DMS53 (cell line): ENCODE measurements at places on chromosomes 7 and 10.

- DNase-seq: peak; percentile 76
These were observed 64.0 kb downstream of the CSGALNACT2 start for GRCh38 chr10:43202224-43202656.

- no peak for DNase-seq
These were observed 13.0 kb upstream of the CALU start for GRCh38 chr7:128726059-128726736.

- no peak for DNase-seq
These were observed 124.1 kb downstream of the PTPN20 start for GRCh38 chr10:47035171-47035818.

GRCh38 chr10:31120961-31121685 lies 89.5 kb upstream of the ZNF438 start:
- no peak for DNase-seq

- DNase-seq: no peak
These were observed 67.8 kb downstream of the ABI1 start for GRCh38 chr10:26792758-26793495.

- DNase-seq: no peak
These were observed 43.3 kb upstream of the ANLN start for GRCh38 chr7:36346260-36346831.

DNA sequence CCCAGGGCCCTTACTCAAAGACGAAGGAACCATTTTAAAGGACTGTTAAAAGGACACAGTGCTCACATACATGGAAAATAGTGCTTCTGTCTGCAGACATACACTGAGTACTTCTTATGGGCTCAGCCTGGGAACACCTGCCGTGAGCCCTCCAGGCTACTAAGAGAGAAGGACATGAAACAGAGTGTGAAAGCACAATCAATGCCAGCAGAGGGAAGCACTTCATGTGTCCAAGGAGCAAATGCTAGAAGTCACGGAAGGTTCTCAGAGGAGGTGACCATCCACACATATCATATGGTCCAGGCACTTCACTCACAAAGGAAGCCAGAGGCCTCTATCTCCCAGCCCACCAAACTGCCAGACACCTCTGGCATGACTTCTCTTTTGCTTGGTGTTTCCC lies 15.5 kb downstream of the ELMO1 start:
- peak; percentile 25 for DNase-seq

GRCh38 chr10:61933859-61934555 lies 32.5 kb downstream of the ARID5B start:
- DNase-seq: no peak

DNA sequence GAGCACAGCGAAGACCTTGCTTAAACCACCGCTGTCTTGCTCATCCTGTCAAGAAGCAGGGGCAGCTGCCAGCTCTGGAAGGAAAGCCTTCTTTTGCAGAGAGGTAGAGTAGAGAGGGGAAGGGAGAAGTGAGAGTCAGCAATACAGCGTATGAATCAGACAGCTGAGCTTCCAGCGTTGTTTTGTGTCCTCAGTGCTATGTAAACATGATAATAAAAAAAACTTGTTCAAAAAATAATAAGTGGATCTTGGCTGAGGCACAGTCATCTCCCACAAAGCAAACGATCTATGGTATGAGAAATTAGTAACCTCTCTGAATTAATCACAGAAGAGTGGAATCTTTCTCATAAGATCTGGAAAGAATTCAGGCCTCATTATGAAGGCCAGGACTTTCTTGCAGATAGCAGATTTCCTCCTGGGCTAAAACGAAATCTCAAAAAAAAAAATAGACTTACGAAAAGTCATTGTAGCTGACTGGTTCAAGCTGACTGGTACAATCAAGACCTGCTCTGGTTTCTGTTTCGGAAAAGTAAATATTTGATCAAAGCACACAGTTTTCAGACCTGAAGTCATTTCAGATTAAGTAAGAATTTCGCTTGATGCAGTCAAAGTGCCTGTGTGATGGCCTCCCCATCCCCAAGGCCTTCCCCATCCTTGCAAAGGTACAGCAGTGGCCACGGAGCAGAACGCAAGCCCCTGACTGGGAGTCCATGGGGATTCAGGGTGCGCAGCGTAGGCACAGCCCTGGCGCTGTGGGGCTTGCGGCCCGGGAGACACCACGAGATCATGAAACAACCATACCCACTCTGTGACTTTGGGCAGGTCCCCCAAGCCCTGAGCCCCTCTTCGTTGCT lies 29.4 kb downstream of the CHST15 start:
- DNase-seq: peak; percentile 38

DNA sequence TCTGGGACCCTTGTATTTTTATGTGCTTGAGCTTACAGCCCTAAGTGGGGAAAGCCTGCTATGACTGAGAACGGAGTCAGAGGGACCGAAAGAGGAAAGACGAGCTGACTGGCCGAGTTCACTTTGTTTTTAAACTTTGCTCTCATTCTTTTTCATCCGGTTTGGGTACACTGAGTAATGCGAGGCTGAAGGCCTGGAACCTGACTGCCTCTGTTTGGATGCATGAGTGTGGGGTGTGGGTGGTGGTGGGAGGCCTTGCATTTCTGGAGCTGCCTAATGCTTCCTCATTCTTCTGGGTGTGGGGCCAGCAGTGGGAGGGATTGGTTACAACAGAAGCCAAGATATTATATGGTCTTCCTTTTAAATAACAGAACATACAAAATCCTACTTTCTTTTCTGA lies 155.5 kb downstream of the BUB3 start:
- no peak for DNase-seq

- DNase-seq: no peak
These were observed 131.8 kb upstream of the PALS2 start for GRCh38 chr7:24441314-24442027.

DNA sequence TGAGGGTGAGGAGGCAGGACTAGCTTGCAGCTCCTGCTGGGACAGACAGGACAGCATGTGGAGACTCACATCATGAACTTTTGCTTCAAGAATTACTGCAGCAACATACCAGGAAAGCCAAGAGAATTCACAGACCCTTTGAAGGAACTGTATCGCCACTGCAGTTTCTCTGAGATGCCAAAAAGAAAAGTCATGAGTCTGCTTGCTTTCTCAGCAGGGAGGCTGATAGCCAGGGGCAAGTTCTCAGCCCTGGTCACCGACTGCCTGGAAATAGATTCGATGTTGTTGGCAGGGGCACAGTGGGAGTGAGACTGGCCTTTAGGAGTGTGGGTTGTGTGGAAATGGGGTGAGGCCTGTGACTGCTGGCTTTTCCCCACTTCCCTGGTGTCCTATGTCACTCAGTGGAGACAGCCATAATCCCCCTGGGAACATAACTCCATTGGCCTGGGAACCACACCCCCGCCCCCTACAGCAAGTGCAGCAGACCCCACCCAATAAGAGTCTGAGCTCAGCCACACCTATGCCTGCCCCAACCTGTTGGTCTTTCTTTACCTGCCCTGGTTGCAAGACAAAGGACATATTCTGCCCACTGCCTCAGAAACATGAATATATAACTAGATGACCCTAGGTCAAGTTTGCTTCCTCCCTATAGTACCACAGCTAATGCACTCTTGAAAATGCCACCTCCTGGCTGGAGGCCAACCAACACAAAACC lies 1.6 kb upstream of the SAMD9 start:
- DNase-seq: no peak

DNA sequence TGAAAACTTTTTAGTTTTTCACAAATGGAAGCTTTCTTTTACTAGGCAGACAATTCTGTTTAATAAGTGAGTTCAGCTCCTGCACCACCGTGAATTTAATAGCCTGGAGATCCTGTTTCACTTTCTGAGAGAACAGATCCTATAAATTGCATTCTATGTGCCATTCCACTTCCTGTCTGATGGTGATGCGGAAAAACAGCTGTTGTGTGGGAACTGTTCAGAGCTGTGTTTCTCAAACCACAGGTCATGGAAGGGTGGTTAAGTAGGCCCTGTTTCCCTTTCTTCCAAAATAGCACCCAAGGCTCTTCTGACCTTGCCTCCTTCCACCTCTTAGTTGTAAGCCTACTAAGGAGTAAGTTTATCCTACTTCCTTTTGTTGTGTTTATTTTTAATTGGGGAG lies 97.2 kb upstream of the DKK1 start:
- peak; percentile 62 for DNase-seq

DNA sequence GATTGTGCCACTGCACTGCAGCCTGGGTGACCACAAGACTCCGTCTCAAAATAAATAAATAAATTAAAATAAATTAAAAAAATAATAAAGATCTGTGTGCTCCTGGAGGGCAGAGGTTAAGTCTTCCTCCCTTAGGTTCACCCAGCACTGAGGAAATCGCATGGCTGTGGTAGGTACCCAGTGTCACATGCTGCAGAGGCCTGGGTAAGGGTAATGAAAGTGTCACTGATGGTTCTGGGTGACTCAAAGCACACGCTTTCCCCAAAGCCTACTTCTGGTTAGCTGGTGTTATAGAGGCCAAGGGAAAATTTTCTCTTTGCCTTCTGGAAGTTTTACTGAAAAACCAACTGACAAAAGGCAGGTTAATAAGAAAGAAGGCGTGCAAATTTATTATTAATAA lies 88.8 kb upstream of the ITGB1 start:
- DNase-seq: no peak

GRCh38 chr10:6072215-6072934 lies 10.2 kb upstream of the IL2RA start:
- no peak for DNase-seq

- DNase-seq: peak; percentile 28
These were observed 106.1 kb downstream of the PRKCQ start for GRCh38 chr10:6473901-6474370.

- peak; percentile 71 for DNase-seq
These were observed 345.0 kb downstream of the REEP3 start for GRCh38 chr10:63866075-63866746.

DNA sequence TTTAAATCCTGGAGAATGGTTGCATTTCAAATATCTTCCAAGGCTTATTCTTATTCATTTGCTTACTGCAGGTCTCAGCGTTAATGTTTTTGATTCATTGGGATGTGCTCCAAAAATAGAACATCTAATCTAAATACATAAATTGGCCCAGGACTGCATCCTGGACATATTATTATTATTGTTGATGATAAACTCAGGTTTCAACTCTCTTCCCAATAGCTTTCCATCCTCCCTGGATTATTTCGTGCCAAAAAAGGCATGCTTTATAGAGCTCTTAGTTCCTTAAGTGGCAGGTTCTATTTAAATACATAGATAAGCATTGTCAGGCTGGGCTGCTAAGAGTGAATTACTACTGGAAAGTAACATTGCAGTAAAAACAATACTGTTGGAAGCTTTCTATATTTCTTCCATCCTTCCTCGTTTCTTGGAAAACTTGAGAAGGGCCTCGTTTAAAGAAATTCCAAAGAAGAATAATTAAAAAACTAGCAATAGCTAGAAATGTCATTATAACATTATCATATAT lies 14.7 kb upstream of the PRKAR2B start:
- no peak for DNase-seq

DNA sequence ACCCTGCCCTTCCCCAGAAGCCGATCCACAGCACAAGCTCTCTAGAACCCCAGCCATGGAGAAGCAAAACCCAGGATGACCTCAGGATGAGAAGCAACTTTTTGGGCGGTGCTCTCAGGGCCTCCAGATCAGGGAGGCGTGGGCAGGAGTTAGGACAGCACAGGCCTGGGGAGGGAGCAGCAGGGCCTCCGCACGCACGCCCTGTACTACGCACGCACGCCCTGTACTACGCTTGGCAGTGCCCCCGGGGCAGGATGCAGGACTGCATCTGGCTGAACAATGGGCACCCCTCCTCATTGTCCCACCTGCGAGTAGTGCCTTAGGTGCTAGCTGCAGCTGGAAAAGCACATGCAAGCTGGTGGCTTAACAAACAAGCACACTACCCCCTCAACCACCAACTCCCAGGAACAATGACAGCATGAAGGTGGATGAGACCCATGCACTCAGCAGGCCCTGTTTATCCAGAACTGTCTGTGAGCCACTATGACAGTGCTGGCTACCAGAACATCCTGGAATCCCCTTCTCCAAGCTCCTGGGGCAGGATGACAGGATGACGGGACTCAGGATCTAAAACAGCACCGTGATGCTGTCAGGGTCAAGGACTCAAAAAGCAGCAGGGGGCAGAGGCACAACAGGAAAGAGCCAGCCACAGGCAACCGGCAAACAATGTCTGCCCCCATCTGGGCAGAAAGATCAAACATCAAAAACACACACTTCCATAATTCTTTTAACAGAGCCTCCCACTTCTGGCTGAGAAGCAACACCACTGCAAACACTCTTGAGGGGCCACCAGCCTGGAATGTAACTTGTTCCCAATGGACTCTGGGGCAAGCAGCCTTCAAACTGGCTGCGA lies 11.8 kb downstream of the PODXL start:
- DNase-seq: peak; percentile 64

DNA sequence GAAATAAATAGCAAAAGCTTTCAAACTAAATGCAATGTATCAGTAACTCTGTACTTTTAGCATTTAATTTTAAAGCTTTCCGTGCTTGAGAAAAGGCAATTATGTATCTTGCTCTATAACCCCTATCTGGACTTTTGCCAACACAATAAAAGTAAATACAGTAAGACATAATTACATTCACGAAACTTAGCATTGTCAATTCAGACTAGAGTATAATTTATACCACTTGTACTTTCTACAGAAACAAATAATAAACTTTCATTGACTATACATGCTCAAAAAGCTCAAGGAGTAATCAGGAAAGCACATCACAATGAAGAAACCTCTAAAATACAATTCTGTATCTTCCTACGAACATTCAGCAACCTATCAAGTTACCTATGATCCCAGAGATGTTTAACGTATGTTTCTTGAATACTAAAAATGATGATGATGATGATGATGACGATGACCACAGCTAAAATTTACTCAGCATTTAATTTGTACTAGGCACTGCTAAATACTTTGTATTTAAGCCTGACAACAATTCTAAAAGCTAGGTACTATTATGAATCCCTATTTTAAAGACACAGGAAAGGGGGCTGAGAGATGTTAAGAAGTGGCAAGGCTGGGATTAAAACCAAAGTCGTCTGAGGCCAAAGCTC lies 44.9 kb downstream of the MINDY3 start:
- no peak for DNase-seq

DNA sequence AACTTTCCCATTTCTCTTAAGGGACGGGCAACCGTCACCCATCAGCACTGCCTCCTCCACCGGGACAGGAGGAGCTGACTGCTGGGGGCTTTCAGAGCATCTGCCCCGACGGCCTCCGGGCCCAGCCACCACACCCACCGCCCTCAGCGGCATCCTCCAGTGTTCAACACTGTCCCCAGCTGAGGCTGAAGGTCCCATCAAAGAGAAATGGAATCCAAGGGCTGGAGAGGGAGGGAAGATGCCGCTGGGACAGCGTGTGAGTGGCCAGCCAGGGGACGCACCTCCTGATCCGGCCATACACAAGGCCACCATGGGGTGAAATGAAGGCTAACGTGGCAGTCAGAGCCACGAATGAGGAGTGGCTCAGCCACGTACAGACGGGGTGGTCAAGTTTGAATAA lies 153.6 kb upstream of the PPP2R2D start:
- no peak for DNase-seq

DNA sequence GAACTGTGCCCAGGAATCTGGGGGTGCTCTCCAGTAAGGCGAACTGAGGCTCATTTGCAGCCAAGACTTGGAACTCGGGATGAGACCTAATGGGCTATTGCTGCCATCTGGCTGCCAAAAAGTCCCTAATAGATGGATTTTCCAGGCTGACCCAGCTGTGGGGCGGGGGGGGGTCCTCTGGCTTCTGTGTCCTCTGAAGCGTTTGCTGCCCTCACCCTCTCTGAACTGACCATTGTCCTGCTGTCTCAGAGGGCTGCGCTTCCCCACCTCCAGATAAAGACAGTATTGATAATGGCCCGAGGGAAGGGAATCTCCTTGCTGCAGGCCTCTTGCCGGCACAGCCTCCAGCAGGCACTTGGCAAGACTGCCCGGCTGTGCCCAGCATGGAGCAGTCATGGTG lies 46.6 kb downstream of the CLEC2L start:
- DNase-seq: peak; percentile 36

GRCh38 chr7:68785036-68785435 lies 813.2 kb upstream of the AUTS2 start:
- no peak for DNase-seq

GRCh38 chr7:137940656-137941518 lies 61.0 kb downstream of the CREB3L2 start:
- no peak for DNase-seq
